NT2/D1 (cell line): ENCODE measurements at places on chromosomes 12 and 14.

DNA sequence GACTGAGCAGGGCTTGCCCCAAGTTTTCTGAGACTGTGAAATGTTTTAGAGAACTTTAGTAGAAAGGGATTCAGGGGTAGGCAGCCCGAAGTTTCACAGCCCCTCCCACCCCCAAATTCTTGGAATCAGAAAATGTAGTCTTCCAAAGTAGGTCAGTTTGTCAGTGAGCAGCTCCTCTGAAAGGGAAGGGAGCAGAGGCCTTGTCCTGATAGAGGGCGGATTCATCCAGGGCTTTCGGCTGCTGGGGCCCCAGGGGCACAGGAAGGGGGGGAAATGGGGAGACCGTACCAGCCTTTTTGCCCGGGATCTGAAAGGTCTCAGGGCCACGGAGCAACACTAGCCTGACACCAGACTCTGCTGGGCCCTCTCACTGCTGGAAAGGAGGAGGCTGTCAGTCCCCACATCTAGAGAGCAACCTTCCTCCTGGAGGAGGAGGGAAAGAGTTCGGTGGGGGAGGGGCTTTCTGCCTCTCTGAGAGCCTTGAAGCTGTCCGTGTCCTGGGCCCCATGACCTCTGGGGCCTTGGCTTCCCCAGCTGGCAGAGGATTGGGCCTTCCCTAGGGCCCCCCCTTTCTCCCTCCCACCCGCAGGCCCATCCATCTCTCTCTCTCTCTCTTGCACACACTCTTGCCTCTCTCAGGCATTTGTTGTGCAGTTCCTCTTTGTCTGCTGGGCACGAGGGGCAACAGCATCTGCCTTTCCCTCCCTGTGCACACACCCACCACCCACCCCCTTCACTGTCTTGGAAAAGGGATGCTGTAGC is at the start of gene IKZF4:
Gene IKZF4, plus strand, starts transcription at position 621 of the 762 bp plus-strand sequence. CDS start 451 bp downstream, outside the sequence.
- DNase-seq = no peak

- no peak for DNase-seq
Observed at GRCh38 chr14:100467046-100467750, 120.0 kb downstream of the BEGAIN start.

GRCh38 chr14:35046751-35047536 is 872 bp downstream of the FAM177A1 start:
- DNase-seq = peak; percentile 16

GRCh38 chr14:93075891-93076290 is 39.8 kb downstream of the ITPK1 start:
- no peak for DNase-seq

DNA sequence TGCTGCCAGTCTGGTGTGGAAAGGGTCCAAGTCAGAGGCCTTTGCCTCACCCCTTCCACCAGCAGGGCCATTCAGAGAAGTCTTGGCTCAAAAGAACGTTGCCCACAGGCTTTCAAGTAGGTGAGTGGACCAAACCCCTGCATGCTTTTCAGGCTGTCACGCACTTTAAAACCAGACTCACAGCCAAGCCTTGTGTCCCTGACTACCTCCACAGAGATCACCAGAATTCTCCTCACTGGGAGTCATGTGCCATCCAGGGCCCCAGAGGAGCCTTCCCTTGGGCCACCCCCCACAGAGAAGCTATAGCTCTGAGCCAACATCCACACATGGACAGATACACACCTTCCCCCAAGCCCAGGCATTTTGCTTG is 283.1 kb downstream of the DPF3 start:
- no peak for DNase-seq

GRCh38 chr14:83021323-83021722 is 1487.7 kb upstream of the SEL1L start:
- DNase-seq = no peak

DNA sequence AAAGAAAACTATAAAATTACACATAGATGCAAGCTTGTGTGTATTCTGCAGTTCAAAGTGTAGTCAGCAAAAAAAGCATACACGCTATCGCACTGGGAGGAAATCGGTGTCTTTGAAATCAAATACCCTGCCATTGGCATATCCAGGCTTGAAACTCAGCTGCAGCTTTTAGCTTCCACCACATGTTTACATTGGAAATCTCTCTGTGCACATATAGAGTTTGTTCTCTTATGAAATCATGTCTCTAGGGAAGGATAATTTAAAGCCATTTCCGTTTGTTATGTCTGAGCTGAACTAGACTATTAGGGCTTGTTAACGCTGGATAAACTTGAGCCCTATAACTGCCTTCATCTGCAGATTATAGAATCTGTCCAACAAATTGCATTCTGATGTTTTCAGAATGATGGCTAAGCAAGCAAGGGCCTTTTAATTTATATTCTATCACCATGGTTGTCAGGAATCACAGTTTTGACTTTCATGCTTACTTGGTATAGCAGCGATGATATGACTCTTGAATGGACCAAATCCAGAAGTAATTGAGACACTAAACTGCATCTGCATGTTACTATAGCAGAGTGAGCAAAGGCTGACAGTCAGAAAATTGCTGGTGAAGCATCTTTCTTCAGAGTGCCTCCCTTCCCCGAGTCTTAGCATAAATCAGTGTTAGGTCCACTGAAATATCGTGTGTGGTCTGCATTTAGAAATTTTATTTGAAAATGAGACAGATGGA is 442.8 kb downstream of the ZFP36L1 start:
- DNase-seq = no peak

DNA sequence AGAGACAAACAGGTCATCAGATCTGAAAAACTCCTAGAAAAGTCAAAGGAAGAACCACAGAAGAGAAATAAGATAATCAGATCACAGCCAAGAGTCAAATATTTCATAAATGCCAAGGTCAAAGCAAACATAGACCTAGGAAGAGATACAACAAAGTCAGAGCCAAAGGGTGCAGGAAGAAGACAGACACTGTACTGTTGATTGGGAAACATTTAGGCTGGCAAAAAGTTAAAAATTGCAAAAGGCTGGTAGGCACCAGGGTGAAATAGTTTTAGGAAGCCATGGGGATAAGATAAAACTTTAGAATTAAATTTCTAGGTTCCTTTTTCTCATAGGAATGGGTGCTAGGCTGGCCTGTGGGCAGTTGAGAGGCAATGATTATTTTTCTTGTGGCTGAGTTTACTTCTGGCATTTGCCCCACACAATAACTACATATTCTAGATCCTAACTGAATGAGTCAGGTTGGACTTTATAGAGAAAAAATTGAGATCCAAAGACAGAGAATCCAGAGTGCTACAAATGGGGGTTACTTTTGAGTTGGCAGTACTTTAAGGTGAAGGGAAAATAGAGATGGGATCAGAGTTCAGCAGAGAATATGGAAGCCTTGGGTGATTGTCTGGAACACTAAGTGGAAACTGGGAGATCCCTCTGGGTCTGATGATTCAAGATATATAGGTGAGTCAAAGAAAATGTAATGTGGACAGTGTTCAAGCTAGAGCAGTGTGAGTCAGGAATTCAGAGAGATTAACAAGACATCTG is 215.5 kb downstream of the C12orf50 start:
- no peak for DNase-seq

- no peak for DNase-seq
Observed at GRCh38 chr14:43790681-43791080, 716.4 kb downstream of the FSCB start.

DNA sequence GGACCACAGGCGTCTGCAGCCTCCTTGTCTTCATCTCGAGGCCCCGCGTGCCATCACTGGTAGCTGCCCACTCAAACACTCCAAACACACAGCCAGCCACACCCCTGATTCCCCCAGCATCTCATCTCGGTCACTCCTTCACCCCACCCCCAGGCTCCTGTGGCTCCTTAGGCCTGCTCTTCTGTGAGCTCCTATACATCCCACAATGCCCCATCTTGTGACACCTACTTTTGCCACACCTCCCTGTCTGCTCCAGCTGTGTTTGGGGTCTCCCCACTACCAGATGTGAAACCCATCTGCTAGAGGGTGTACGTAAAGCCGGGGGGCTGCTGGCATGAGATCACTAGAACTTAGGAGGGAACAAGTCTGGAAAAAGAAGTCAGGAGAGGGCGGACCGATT is 4.1 kb downstream of the AKT1 start:
- no peak for DNase-seq

DNA sequence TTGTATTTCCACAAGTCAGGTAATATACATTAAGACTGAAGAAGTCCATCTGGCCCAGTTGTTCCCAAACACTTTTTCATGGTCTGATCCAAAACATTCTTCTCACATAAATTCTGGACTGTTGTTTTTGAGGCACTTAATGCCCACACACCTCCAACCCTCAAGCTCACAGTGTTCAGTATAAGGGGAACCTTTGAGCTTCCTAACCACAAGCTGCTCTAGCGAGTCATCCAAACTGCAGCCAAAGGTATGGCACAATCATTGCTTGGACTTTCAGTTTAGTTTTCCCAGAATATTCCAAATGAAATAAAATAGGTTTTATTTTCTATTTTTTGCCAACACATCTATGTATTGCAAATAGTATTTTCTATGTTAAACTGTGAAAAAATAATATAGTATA is 103.0 kb downstream of the PUS7L start:
- no peak for DNase-seq

- no peak for DNase-seq
Observed at GRCh38 chr12:39459027-39459434, 16.1 kb upstream of the KIF21A start.

DNA sequence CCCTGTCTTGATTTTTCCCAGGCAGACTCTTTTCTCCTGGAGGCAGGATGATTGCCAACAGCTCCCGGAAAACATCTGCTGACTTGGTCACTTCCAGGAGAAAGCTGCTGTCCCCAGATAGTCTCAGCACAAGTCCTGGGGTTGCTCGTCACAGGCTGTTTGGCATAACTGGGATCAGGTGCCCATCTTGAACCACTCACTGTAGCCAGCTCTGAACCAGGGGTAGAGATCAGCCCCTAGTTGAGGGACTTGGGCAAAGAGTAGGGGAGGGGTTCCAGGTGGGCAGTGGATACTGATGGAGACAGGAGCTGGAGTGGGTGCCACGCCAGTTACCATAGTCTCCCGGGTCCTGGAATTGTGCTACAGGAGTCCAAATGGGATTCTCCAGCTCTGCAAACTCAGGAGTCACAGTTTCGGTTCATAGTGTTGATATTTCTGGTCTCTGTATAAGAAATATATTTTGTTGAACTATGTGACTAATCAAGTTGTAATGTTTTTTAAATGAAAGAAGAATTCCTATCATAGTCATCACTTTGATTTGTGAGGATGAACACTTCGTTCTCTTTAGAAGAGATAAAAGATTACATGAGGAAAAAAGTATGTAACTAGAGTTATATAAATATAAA is 1154.5 kb downstream of the AACS start:
- DNase-seq = no peak

- no peak for DNase-seq
Observed at GRCh38 chr14:45251912-45252311, 1.1 kb downstream of the MIS18BP1 start.

- DNase-seq = no peak
Observed at GRCh38 chr14:106276326-106277267, 750.2 kb downstream of the TMEM121 start.

DNA sequence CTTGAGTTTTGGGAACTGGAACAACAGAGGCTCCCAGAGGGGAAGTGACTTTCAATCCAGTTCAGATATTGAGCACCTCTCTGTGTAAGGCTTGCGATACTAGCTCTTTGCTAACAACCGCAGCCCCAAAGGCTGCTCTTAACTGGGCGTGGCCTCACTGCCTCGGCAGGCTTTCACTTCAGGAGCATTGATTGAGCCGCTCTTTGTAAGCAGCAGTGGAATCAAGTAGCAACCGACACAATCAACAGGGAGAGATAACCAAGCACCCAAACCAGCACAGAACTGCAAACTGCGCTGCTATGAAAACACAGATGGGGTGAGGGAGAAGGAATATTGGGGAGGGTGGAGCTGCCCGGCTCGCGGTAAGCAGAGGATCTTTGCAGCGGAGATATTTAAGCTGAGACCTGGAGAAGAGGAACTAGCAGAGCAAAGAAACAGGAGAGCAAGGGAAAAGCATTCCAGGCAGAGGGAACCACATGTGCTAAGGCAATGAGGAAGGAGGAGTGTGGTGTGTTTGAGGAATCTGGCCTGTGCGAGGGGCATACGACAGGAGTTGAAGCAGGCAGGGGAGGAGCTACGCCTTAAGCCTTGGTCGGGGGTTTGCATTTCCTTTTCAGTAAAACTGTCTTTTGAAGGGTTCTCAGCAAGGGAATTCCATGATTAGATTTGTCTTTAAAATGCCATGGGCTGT is 17.3 kb upstream of the YY1 start:
- no peak for DNase-seq

- no peak for DNase-seq
Observed at GRCh38 chr14:68147303-68147702, 327.7 kb downstream of the RAD51B start.

DNA sequence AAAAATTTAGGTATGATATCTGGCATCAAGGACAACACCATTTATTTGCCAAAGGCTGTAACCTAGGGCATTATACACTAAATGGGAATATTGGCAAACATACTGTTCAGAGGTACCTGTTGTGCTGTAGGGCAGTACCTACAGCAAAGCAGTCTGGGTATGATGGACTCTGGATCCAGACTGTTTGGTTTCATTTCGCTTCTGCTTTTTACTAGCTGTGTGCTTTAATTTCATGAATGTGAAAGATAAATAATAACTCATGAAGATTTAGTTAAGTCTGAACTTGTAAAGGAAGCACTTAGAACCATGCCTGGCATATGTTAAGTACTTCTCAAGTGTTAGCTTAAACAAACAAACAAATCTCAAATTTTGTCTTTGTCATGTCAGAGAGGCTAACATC is 17.7 kb upstream of the SLC38A2 start:
- no peak for DNase-seq

- no peak for DNase-seq
Observed at GRCh38 chr14:84410344-84410743, 1119.6 kb upstream of the FLRT2 start.

DNA sequence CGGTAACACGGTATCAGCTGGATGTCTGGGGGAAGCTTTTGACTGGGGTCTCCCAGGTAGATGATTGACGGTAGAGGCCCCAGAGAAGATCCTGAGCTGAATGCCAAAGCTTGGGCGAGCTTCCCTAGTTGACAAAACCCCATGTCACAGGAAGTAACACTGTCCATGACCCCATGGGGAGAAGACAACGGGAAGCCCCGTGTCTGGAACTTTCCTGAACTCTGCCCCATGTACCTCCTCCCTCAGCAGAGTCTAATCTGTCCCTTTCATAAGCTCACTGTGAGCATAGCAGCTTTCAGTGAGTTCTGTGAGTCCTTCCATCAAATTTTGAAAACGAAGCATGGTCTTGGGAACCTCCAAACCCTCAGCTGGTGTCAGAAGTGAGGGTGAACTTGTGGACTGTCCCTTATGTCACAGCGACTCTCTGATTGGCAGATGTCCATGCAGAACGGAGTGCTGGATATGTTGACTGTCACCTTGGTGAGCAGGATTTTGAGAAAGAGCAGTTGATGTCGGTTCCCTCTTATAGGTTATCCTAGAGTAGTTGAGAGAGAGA is 29.7 kb upstream of the BEGAIN start:
- DNase-seq = no peak
